ENCODE measurements at places on chromosomes 11 and 22. TPM values are rescaled to one million over a fixed set of nuclear protein-coding genes. Genes with fewer than 3 reads are reported as not detected.

KLHDC7B gene
- total RNA-seq: 5.3 TPM

DNA sequence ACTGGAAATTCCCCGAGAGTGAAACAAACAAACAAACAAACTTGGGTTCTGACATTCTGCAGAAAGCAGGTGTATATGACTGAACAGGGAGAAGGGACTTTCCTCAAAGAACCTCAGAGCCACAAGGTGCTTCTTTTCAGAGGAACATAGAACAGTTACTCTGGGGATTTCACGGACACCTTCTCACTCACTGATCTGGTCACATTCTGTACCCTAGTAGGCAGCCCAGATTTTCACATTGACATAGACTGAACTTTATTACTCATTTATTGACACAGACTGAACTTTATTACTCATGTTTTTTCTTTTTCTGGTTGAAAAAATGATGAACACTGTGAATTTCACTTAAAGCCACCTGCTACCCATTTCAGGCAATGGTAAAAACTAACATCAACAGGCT, 263.0 kb downstream of the OPCML start:
- no peak for DNase-seq
- no peaks in the 10 kb centered on the region for H3K27me3 ChIP-seq
- H3K27ac ChIP-seq: no peak overlapping the region
- no peaks in the 10 kb centered on the region for H3K36me3 ChIP-seq
- no peak overlapping the region for H3K4me3 ChIP-seq

DNA sequence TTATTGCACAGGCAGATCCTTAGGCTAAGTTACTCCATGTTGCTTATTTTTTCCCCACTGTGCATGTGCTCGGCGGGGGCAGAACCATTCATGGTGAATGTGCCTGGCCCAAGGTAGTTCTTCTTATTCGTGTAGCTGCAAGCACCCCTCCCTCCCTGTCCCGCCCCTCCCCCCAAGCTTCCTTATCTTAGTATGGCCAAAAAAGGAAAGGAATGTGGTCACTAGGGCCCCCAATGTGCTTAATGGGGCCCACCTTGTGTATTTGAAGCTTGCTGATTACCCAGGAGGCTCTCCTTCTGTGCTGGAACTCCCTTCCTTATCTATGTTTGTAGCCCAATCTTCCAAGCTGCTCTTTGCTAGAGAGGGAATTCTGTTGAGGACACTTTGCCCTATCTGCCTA, 1259.7 kb upstream of the RAG2 start:
- H3K27me3 ChIP-seq: no peaks in the 10 kb centered on the region
- H3K36me3 ChIP-seq: no peaks in the 10 kb centered on the region
- DNase-seq: no peak
- no peak overlapping the region for H3K27ac ChIP-seq

- H3K4me1 ChIP-seq: peaks cover 5% of the 10 kb centered on the region
- H3K27ac ChIP-seq: no peak overlapping the region
- H3K36me3 ChIP-seq: no peaks in the 10 kb centered on the region
- H3K4me3 ChIP-seq: no peak overlapping the region
Measured at GRCh38 chr22:41038732-41039131, 53.7 kb upstream of the EP300 start.

LGALS12 gene
- total RNA-seq: 1.8 TPM

DNA sequence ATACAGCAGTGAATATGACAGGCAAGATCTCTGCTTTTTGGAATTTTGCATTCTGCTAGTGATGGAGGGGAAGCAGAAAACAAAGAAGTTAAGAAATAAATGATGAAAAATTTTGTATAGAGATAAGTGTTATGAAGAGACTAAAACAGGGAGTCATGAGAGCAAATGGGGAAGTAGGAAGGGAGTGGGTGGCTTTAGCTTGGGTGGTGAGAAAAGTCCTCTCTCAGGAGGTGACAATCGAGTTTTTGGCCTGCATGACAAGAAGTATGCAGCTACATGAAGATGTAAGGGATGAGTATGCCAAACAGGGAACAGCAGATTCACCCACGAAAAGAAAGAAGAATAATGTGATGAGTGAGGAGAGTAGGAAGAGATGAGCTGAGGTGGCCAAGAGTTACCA, 80.7 kb upstream of the MPPED2 start:
- H3K36me3 ChIP-seq: no peaks in the 10 kb centered on the region
- no peak overlapping the region for H3K27ac ChIP-seq
- no peaks in the 10 kb centered on the region for H3K27me3 ChIP-seq
- DNase-seq: no peak
- H3K4me3 ChIP-seq: no peak overlapping the region
- no peaks in the 10 kb centered on the region for H3K4me1 ChIP-seq

- H3K27ac ChIP-seq: no peak overlapping the region
- no peak for DNase-seq
- no peak overlapping the region for H3K4me3 ChIP-seq
- no peaks in the 10 kb centered on the region for H3K27me3 ChIP-seq
- no peaks in the 10 kb centered on the region for H3K36me3 ChIP-seq
Measured at GRCh38 chr11:14045417-14045816, 82.9 kb downstream of the SPON1 start.

- H3K4me3 ChIP-seq: no peak overlapping the region
- no peaks in the 10 kb centered on the region for H3K36me3 ChIP-seq
- DNase-seq: no peak
Measured at GRCh38 chr22:49107561-49107960, 720.1 kb downstream of the BRD1 start.

DNA sequence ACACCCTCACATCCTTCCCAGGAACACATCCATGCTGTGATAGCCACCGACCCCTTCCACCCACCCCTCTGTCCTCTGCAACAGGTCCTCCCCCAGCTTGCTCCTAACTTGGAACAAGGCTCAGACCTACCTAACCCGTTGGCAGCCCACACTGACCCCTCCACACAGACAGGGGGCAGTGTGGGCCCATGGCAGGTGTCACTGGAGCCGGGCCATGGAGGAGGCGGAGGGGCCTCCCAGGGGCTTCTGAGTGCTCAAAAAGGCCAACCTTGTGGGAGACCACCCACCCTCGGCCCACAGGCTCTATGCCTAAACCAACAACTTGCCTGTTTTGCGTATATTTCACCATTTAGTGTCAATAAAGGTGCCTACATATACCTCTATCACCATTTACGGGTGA, 57.0 kb downstream of the CERK start:
- no peaks in the 10 kb centered on the region for H3K27me3 ChIP-seq
- H3K4me1 ChIP-seq: peaks cover 24% of the 10 kb centered on the region
- no peak overlapping the region for H3K27ac ChIP-seq
- H3K4me3 ChIP-seq: no peak overlapping the region

- H3K4me1 ChIP-seq: peaks cover 45% of the 10 kb centered on the region
- H3K4me3 ChIP-seq: no peak overlapping the region
- H3K27ac ChIP-seq: no peak overlapping the region
- H3K27me3 ChIP-seq: no peaks in the 10 kb centered on the region
Measured at GRCh38 chr11:48034926-48035871, 54.8 kb downstream of the PTPRJ start.

- no peak overlapping the region for H3K27ac ChIP-seq
- DNase-seq: no peak
- no peaks in the 10 kb centered on the region for H3K4me1 ChIP-seq
- H3K36me3 ChIP-seq: no peaks in the 10 kb centered on the region
- no peak overlapping the region for H3K4me3 ChIP-seq
Measured at GRCh38 chr11:80955588-80955987, 1514.8 kb upstream of the TENM4 start.

- H3K27ac ChIP-seq: no peak overlapping the region
- H3K4me3 ChIP-seq: no peak overlapping the region
- no peaks in the 10 kb centered on the region for H3K36me3 ChIP-seq
Measured at GRCh38 chr22:45867118-45867905, 109.7 kb downstream of the WNT7B start.

OR51L1 gene
- total RNA-seq: not detected

- H3K4me1 ChIP-seq: no peaks in the 10 kb centered on the region
- no peak overlapping the region for H3K27ac ChIP-seq
- no peak for DNase-seq
- H3K4me3 ChIP-seq: no peak overlapping the region
- no peaks in the 10 kb centered on the region for H3K36me3 ChIP-seq
Measured at GRCh38 chr11:106193956-106194355, 116.5 kb downstream of the AASDHPPT start.

SOX10 gene
- not detected for total RNA-seq

- peaks cover 26% of the 10 kb centered on the region for H3K27me3 ChIP-seq
- H3K4me1 ChIP-seq: peaks cover 14% of the 10 kb centered on the region
- H3K27ac ChIP-seq: no peak within 1 kb of the TSS
- DNase-seq: no peak
Measured at GRCh38 chr22:19714312-19715187, at the start of gene SEPTIN5. Gene SEPTIN5, plus strand, starts transcription at chr22:19714503. Its CDS starts 86 bp downstream, at chr22:19714589.

- H3K36me3 ChIP-seq: no peaks in the 10 kb centered on the region
- H3K4me3 ChIP-seq: no peak overlapping the region
- no peak for DNase-seq
- H3K4me1 ChIP-seq: peaks cover 27% of the 10 kb centered on the region
- H3K27me3 ChIP-seq: no peaks in the 10 kb centered on the region
- H3K27ac ChIP-seq: no peak overlapping the region
Measured at GRCh38 chr11:59756558-59756840, 1.3 kb downstream of the STX3 start.

DEUP1 gene
- not detected for total RNA-seq

TRIM49C gene
- not detected for total RNA-seq

SMC1B gene
- not detected for total RNA-seq

GRCh38 chr11:86476109-86476861, 101.6 kb downstream of the CCDC81 start:
- H3K27me3 ChIP-seq: no peaks in the 10 kb centered on the region
- H3K4me3 ChIP-seq: no peak overlapping the region
- no peaks in the 10 kb centered on the region for H3K36me3 ChIP-seq
- H3K4me1 ChIP-seq: no peaks in the 10 kb centered on the region
- DNase-seq: no peak

- no peak overlapping the region for H3K4me3 ChIP-seq
- peaks cover 34% of the 10 kb centered on the region for H3K4me1 ChIP-seq
- H3K36me3 ChIP-seq: peaks cover 76% of the 10 kb centered on the region
- H3K27ac ChIP-seq: no peak overlapping the region
- peak; percentile 20 for DNase-seq
Measured at GRCh38 chr11:128783513-128783912, 83.6 kb downstream of the KCNJ1 start.

GLYAT gene
- total RNA-seq: not detected

- DNase-seq: no peak
- H3K4me3 ChIP-seq: no peak overlapping the region
- no peaks in the 10 kb centered on the region for H3K4me1 ChIP-seq
- no peak overlapping the region for H3K27ac ChIP-seq
Measured at GRCh38 chr11:44268614-44269080, 41.3 kb downstream of the ALX4 start.

- H3K4me1 ChIP-seq: peaks cover 10% of the 10 kb centered on the region
- H3K27ac ChIP-seq: no peak overlapping the region
- no peak overlapping the region for H3K4me3 ChIP-seq
- DNase-seq: no peak
- peaks cover 33% of the 10 kb centered on the region for H3K36me3 ChIP-seq
- H3K27me3 ChIP-seq: no peaks in the 10 kb centered on the region
Measured at GRCh38 chr11:118406599-118407166, 5.3 kb downstream of the ATP5MG start.

DNA sequence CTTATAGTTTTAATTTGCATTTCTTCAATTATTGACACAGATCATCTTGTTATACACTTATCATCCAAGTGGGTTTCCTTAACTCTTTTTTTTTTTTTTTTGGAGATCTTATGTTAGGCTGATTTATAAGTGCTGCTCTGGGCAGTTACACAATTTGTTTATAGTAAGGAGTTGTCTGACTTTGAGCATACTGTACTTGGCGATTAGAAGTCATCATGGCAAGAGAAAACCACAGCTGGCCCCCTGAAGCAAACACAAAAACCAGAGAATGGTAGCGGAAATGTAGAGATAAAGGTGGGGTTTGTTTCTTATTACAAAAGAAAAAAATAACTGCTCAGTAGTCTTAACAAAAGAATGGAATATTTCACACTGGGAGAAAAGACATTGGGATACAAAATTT, 292.6 kb downstream of the SWAP70 start:
- H3K36me3 ChIP-seq: peaks cover 8% of the 10 kb centered on the region
- DNase-seq: no peak
- no peak overlapping the region for H3K4me3 ChIP-seq
- no peaks in the 10 kb centered on the region for H3K4me1 ChIP-seq
- H3K27me3 ChIP-seq: no peaks in the 10 kb centered on the region

TRAF6 gene
- 40.2 TPM for total RNA-seq

GRCh38 chr11:127639916-127640315, 639.3 kb upstream of the KIRREL3 start:
- no peak overlapping the region for H3K4me3 ChIP-seq
- H3K4me1 ChIP-seq: no peaks in the 10 kb centered on the region
- DNase-seq: no peak
- no peaks in the 10 kb centered on the region for H3K36me3 ChIP-seq
- no peaks in the 10 kb centered on the region for H3K27me3 ChIP-seq

DNA sequence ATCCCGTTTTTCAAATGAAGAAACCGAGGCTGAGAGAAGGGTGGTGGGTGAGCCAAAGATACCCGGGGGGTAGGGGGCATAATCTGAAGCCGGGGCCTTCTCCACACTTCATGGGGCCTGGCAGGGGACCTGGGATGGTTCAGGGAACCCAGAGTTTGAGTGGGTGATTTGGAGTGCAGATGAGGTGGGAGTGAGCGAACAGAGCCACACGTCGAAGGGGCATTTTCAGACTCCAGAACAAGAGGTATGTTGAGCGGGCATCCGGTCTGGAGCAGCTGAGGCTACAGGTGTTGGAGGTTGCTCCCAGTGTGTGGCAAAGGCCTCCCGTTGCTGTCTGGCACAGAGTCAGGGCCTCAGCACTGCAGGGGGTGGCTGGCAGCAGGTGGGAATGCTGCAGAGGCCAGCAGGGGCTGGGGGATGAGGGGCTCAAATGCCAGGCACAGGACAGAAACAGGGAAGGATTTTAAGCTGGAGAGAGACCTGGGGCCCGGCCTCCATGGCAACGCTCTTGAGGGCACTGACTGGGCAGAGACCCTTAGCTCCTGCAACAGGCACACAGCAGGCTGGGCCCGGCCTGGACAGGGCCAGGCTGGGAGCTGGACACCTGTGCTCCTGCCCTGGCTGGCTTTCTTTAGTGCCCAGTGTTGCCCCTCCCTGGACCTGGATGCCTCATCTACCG, 46.2 kb downstream of the WNT11 start:
- no peak overlapping the region for H3K27ac ChIP-seq
- H3K4me3 ChIP-seq: no peak overlapping the region
- no peak for DNase-seq
- peaks cover 41% of the 10 kb centered on the region for H3K4me1 ChIP-seq

DGCR6 gene
- total RNA-seq: 8.2 TPM

All from natural killer cell (primary cell).